ENCODE measurements at places on chromosomes 13 and 19.

DNA sequence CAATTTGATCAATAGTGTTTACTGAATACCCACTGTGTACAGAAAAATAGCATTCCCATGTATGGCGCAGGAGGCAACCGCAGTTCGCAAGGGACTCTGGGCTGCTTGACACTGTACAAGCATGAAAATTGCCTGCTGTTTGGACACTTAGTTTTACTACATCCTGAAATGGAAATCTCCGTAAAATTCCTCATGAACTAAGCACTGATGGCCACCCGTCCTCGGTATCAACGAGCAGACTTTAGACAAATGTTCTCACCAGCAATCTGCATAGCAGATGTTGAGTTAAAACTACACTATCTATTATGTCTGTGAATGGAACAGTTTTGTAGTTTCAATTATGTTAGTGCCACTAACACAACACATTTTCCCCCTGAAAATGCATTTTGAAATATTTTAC is 294.7 kb downstream of the DCLK1 start:
- no peak for DNase-seq

DNA sequence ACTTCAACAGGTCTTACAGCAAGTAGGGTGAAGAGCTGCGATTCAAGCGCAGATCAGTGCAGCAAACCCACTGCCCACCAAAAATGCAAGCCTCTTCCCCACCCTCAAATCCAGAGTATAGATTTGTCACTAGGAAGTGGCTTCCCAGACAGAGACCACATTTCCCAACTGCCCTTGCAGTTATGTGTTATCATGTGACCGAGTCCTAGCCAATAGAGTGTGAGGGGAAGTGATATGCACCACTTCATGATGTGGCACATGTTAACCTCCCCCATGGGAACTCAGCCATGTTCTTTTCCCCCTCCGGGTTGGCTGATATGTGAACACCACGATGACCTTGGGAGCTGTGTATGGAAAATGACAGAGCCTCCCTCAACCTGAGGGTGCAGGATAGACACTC is 50.8 kb downstream of the MBD3L2B start:
- DNase-seq, result no peak

DNA sequence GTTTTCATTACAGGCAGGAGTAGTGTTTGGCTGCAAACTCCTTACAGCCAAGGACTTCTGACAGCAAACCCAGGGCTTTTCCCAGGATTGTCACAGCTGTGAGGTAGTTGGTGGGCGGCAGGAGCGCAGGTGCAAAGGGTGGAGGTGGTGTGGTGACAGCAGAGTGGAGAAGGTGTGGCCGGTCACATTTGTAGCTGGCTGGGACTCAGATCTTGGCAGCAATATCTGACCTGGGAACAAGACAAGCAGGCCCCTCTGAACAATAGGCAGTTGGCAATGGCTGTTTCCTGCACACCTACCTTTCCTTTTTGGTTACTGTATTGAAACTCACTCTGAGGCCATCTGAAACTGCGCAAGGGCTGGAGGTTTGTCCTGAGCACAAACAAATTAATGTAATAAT is 327.3 kb downstream of the COG6 start:
- DNase-seq, result no peak

GRCh38 chr19:29479941-29480340 is 45.9 kb upstream of the VSTM2B start:
- no peak for DNase-seq

DNA sequence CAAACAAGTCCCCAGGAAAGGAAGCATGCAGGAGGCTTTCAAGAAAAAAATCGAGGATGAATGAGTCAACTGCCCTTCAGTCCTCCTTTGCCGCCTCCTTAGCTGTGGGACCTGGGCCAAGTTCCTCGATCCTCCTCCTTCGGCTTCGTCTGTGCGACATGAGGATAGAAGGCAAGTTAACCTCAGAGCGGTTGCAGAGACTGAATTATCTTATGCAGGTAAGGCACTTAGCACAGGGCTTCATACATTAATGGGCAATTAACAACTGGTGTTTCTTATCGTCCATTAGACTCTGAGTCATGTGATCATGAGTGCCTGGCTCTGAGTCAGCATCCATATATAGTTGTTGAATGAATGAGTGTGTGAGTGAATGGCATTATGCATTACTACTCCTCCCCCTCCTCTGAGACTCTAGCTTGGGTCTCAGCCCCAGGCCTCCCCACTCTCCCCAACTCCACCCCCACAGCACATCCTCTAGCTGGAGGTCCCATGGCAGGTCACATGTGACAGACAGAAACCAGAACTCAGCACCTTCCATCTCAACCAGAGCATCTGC is 1.6 kb upstream of the TTC9B start:
- peak; percentile 90 for DNase-seq

GRCh38 chr13:36158611-36159010 is 27.4 kb upstream of the DCLK1 start:
- DNase-seq, result no peak

DNA sequence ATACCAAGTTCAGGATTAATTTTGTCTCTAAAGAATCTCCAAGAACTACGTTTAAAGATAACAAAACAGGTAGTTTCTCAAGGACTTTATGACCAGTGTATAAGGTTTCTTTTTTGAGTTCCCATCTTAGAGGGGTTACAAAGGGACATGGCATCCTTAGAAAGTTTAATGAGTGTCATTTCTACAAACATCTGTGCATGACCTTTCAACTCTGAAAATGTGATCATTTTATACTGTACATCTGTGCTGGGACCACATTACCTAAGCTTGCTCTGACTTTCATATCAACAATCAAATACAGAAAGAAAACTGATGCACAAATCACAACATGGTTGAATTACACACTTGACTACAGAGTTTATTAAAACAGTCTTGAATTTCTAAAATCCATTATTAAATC is 37.1 kb downstream of the KLF12 start:
- DNase-seq, result no peak

DNA sequence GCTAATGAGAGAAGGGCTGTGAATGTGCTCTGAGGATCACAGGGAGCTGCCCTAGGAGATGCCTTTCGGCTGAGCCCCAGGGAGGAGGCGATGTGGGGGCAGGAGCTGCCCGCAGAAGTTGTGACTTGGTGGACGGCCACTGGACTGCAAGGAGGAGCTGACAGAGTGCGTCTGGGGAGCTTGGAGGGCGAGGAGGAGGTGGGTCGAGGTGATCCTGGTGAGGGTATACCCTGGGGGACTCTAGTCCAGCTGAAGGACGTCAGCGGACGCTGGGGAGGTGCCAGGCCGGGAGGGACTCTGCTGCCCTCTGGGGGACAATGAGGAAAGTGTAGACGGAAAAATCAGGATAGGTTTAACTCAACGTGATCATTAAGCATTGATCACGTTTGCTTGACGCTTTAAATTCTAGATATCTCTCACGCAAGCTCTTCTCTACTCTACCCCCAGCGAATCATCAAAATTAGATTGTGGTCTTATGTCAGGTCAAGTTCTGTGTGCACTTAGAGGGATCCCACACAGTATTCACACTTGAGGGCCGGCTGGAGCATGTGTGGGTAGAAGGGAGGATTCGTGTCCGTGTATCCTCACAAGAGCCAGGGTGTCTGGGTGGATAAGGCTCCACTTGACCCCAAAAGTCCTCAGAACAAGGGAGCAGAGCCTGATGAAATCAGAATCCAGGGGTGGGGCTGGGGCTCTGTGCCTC is 3.3 kb upstream of the CEACAM7 start:
- peak; percentile 63 for DNase-seq

- DNase-seq, result no peak
Observed at GRCh38 chr13:97234236-97234635, 12.1 kb downstream of the MBNL2 start.

GRCh38 chr13:37273836-37274235 is 168.4 kb upstream of the CSNK1A1L start:
- no peak for DNase-seq

- DNase-seq, result no peak
Observed at GRCh38 chr19:7928334-7928706, 2.4 kb upstream of the CTXN1 start.

DNA sequence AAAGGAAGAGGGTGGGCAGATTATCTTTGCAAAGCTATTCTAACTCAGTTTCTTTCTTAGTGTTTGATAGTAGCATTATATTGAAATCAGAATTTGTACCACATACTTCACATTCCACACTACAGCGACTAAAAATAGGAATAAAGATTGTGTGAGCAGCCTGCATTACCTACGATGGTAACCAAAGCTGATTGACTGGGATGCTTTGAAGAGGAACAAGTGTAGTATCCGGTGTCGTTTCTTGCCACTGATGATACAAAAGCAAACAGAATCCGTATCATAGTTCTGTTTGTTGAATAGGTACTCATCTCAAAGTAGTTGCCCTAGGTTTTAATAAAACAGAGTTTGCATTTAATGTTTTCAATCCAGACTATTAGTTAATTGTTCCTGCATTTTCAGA is 51.2 kb downstream of the FLT3 start:
- DNase-seq, result peak; percentile 90

- no peak for DNase-seq
Observed at GRCh38 chr13:40504641-40505040, 161.8 kb downstream of the FOXO1 start.

- DNase-seq, result no peak
Observed at GRCh38 chr19:10378124-10378523, 2.2 kb downstream of the TYK2 start.

DNA sequence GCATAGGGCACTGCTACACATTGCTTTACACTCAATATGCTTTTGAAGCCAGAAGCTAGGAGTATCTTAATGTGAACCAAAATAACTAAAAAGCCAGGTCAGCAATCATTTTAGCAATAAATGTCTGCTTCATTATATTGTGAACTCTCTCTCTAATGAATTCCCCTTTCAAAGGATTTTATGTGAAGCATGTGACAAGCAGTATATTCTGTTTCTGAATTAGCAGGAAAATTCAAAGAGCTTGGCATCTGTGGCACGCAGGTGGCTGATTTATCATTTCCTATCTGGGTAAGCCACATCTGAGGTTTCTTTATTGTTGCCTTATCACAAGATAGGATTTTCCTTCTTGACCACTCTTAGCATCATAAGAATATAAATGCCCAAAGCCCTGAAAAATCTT is 56.8 kb upstream of the KLF12 start:
- no peak for DNase-seq

- no peak for DNase-seq
Observed at GRCh38 chr13:85685436-85685835, 113.8 kb downstream of the SLITRK6 start.

DNA sequence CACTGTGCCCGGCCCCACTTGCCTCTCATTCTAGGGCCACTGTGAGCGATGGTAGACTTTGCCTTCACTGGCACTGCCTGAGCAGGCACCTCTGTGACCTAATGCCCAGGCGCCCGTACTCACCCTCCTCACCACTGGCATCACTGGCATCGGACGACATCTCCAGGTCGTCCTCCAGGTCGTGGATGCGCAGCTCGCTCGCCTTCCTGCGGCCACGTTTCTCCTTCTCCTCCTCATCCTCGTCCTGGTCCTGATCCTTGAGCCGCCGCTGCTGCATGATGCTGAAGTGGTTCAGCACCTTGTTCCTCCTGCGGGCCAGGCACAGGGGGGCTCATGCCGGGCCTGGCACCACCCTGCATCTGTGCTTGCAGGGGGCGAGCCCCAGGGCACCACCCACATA is 7.5 kb upstream of the PSPN start:
- no peak for DNase-seq

- no peak for DNase-seq
Observed at GRCh38 chr13:79119578-79120107, 286.4 kb downstream of the RBM26 start.

- DNase-seq, result peak; percentile 31
Observed at GRCh38 chr19:39053276-39054090, 21.1 kb upstream of the FBXO27 start.

GRCh38 chr13:41193919-41194824 is at the start of gene KBTBD7:
KBTBD7 (minus strand) TSS chr13:41194569; CDS start chr13:41194257, 312 bp downstream.
- DNase-seq, result peak; percentile 94

- no peak for DNase-seq
Observed at GRCh38 chr13:27965343-27965739, 3.8 kb downstream of the CDX2 start.

GRCh38 chr13:105058517-105058916 is 1476.9 kb downstream of the EFNB2 start:
- no peak for DNase-seq

GRCh38 chr13:28559636-28560259 is 64.8 kb upstream of the FLT1 start:
- DNase-seq, result peak; percentile 19

GRCh38 chr13:84139561-84140158 is 257.4 kb upstream of the SLITRK1 start:
- DNase-seq, result no peak

- no peak for DNase-seq
Observed at GRCh38 chr19:18967358-18968146, 26.5 kb upstream of the HOMER3 start.

GRCh38 chr13:61592489-61592888 is 176.8 kb upstream of the PCDH20 start:
- DNase-seq, result no peak

DNA sequence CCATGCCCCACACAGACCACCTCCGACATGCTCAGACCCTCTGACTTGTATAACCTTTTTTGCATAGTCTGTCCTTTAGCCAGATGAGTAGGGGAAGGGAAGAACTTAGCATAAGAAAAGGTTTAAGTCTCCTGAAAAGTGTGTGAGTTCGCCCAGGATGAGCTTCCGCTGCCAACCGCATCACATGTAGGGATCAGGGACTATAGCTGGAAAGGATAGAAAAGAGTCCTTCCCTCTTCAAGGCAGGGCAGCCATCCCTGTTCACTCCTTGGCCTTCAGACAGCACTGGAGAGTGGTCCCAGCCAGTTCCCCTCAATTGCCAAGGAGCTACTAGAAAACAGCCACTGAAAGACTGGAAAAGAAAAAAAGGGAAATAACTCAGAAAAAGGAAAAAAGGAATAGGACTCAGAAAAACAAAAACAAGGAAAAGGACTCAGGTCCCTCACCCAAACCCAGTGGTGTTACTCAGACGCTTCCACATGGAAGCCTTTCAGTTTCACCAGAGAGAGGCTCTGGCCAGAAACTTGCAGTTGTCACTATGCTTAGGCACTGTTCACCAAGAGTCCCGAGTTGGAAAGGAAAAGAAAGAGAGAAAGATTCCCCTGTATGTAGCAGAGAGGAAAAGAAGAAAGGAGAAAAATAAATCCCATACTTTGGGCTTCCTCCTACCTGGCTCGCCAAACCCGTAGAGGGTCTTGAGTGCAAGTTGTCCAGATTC is 5.6 kb upstream of the TM9SF2 start:
- DNase-seq, result no peak

GRCh38 chr13:22162889-22163288 is 492.0 kb downstream of the FGF9 start:
- no peak for DNase-seq

DNA sequence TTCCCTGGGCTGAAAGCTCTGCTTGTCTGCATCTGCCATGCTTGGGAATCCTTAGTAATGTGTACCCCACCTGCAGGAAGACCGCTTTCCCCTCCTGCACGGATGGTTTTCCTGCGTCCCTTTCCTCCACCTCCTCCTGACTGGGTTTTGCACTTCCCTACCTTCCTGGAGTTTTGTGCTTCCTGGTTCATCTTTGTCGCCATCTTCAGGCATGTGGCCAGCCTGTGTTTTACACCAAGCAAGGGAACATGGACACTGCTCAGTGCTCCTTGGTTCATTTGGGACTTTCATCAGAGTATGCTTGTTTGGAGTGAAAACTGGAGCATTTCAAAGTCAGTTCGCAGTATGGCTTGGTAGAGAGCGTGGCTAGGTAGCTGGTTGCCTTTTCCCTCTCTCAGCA is 30.7 kb downstream of the ERICH6B start:
- DNase-seq, result peak; percentile 62

- no peak for DNase-seq
Observed at GRCh38 chr19:39098365-39099269, 14.4 kb downstream of the ACP7 start.

GRCh38 chr19:17550076-17550667 is 5.3 kb upstream of the COLGALT1 start:
- DNase-seq, result no peak

- DNase-seq, result no peak
Observed at GRCh38 chr13:63851526-63851925, 2435.9 kb upstream of the PCDH20 start.

GRCh38 chr19:53156850-53157249 is 2.0 kb downstream of the ZNF347 start:
- DNase-seq, result no peak

All from DMS53 (cell line).